Stimulated activated CD8-positive, alpha-beta memory T cell treated with anti-CD3 and anti-CD28 coated beads, Interleukin-2, amount 100 ng/mL, for 1 hour (primary cell): ENCODE measurements at places on chromosomes 6 and 20.

GRCh38 chr20:57260934-57261333 is 5.5 kb downstream of the BMP7 start:
- DNase-seq, result no peak

GRCh38 chr20:19658137-19658536 is 99.9 kb upstream of the RIN2 start:
- no peak for DNase-seq

GRCh38 chr6:127514773-127515227 is 4.3 kb downstream of the MTCL3 start:
- no peak for DNase-seq

GRCh38 chr6:152457949-152458624 is 179.1 kb downstream of the SYNE1 start:
- DNase-seq, result no peak

DNA sequence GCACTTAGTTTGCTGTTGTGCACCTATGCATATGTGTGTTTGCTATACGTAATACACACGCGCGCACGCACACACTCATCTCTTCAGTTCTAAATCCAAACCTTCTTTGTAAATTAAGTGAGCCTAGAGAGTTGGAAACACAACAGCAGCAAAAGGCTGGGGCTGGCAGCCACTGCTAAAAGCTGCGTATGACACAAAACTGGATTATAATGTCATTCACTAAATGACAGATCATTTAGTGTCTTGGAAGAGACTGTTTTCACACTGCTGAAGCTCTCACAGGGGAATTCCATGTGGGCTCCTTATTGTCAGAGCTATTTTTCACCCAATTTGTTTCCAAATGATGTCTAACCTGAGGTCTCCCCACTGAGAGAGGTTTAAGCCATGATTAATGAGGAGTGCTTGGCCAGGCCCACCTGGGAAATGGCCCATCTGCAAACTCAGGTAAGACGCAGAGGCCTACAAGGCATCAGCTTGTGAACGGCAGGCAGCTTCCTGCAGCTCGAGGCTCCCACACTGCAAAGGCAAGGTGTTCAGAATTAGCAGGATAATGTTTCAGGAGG is 94.2 kb downstream of the OLIG3 start:
- DNase-seq, result no peak

DNA sequence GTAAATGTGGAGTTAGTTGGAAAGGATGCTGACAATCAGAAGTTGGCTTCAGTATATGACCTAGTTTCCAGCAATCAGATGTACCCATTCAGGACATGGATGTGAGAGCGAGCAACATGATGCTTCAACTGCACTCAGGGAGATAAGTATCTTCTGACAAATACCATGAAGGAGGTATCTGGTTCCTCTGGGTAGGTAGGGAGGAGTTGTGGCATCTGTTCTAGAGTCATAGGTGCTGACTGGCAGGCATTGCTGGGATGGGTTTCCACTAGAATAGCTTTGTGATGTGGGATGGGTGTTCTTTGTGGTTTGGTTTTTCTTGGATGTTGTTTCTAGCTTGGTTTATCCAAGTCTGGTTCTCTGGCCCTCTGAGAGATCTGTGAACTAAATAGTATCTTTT is 3.9 kb upstream of the REV3L start:
- no peak for DNase-seq

DNA sequence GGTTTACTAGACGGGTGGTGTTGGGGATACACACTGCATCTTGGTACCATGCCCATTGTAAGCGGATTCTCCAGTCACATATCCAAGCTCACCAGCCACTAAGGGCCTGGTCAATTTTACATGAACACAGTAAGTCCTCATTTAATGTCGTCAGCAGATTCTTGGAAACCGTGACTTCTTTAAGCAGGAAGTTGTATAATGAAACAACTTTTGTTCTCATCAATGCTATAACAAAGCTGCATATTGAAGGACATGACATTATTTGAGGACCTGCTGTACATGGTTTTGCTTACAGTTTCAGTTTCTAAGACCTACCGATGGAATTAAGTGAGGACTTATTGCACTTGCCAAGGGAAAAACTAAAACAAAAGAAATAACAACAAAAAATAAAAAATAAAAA is 295.6 kb downstream of the SYNE1 start:
- DNase-seq, result no peak

- DNase-seq, result no peak
These were observed 65.2 kb downstream of the GTF2H5 start for GRCh38 chr6:158233214-158233795.

- no peak for DNase-seq
These were observed 324.2 kb downstream of the TPBG start for GRCh38 chr6:82687855-82688254.

DNA sequence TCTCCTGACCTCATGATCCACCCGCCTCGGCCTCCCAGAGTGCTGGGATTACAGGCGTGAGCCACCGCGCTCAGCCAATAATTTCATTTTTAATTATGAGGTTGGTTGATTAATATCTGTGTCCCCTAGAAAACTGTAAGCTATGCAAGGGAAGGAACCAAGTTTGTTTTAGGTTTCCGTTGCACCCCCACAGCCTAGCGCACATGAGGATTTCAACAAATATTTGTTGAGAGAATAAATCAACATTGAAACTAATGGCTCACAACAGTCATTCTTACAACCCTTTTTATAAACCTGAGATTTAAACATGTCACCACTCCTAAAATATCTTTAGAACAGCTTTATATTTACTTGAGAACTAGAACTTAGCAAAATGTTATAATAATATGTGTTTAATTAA is 114.0 kb upstream of the CARMIL1 start:
- no peak for DNase-seq

- no peak for DNase-seq
These were observed 125.8 kb upstream of the SRSF6 start for GRCh38 chr20:43331906-43332305.

DNA sequence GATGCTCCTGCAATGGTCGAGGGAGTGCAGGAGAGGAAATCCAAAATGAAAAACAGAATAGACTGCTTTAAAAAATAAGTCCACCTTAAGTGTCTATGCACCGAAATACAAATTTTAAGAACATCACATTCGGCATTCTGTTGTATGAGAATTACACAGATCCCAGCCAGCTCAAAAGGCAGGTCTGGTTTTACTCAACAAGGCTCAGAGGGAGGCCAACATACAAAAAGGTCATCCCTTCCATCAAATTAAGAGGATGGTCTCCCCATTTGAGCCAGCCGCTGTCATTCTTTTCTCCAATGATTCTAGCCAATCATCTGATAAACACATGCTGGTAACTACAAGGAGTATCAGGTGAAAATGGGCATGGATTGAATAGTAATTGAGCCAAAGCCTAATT is 7.9 kb downstream of the ATXN1 start:
- DNase-seq, result no peak

- no peak for DNase-seq
These were observed 452.0 kb downstream of the EPHA7 start for GRCh38 chr6:92967362-92967761.

DNA sequence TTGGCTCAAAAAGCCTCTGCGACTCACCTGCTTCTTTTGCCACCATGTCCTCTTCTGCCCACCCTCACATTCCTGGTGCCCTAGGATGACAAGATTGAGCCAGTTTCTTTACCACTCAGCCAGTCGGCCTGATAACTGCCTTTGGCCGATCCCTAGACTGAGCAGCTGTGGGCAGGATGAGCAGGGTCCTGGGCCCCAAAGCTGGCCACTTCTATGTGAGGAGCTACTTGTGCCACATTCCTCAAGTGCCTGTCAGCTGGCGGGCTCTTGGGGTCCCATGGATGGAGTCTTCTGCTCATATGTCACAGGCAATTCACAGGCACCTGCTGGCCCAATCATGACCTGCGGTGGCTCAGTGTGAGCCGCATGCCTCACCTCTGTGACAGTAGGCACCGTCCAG is 16.5 kb downstream of the DYNLRB1 start:
- DNase-seq, result no peak

DNA sequence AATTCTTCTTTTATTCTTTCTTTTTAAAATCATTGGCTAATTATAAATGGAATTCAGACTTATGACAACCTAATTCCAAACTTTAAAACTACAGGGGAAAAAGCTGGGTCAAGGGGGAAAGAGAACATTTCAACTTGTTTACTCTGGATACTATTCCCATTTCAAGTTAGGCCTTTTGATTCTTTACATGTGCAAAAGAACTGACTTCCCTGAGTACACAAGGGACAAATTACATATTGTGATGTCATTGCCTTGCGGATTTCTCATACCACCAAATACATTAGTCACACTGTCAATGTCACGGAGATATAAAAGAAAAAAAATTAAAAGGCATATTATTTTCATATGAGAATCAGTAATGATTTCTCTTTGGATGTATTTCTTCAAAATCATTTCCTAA is 96.5 kb upstream of the TBX18 start:
- DNase-seq, result no peak

GRCh38 chr20:64199395-64199794 is 35.1 kb downstream of the MYT1 start:
- DNase-seq, result no peak

DNA sequence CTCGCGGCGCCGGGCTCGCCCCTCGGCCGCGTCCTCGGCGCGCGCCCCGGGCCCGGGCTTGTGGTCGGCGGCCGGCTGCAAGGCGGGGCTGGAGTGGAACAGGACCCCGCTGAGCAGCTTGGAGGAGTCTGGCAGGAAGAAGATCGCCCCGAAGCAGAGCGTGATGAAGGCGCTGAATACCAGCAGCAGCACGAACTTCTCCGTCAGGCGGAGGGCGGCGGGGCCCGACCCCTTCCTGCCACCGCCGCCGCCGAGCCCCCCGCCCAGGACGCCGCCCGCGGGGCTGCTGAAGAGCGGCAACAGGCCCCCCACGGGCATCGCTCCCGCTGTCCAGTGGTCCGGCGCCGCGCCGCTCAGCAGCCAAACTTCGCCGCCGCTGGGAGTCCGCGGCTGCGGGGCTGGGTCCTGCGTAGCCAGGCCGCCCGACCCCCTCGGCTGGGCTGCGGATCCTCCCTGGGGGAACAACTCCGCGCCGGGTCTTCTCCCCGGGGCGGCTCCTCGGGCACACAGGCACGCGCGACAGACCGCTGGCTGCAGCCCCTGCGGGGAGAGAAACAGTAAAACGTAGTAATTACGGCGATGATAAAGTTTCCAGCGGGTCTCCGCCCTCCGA is 707 bp downstream of the MAN1A1 start:
- no peak for DNase-seq

DNA sequence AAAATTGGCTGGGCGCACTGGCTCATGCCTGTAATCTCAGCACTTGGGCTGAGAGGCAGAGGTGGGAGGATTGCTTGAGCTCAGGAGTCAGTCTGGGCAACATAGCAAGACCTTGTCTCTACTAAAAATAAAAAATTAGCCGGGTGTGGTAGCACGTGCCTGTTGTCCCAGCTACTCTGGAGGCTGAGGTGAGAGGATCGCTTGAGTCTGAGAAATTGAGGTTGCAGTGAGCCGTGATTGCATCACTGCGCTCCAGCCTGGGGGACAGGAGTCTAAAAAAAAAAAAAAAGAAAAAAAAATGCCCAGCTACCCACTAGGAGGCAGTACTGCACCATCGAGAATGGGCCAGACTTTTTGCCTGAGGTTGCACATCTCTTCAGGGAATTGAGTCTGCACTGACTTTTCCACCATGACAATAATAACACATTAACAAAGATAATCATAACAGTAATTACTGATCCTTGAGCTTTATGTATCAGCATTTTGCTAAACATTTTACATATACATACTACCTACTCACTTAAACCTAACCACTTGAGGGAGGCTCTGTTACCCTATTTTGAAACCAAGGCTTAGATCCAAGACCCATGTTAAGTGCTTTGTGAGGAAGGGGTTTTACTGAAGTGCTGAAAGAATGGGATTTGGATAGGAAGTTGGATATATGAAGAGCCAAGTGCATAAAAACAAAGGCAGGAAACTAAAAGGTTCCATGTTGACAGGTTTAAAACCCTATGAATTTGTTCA is 21.0 kb downstream of the SRSF3 start:
- DNase-seq, result no peak

DNA sequence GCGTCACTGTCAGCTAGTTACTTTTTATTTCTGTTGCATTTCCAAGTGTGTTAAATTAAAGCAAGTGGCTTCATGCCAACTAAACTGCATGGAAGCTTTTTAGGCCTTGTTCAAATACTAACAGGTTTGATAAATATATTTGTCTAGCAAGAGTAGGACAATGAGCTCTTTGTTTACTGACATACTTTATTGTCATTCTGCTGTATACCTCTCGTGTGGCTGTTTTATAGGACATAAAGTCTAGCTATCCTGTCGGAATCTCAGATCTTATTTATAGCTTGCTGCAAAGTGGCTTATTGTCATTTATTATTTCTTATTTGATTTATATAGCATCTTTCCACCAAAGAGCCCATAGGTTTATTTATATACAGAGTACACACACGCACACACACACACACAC is 711.1 kb downstream of the KIF16B start:
- no peak for DNase-seq

- DNase-seq, result no peak
These were observed 86.1 kb upstream of the CD83 start for GRCh38 chr6:14031516-14031915.

GRCh38 chr6:153160221-153160620 is 29.1 kb upstream of the RGS17 start:
- DNase-seq, result no peak

DNA sequence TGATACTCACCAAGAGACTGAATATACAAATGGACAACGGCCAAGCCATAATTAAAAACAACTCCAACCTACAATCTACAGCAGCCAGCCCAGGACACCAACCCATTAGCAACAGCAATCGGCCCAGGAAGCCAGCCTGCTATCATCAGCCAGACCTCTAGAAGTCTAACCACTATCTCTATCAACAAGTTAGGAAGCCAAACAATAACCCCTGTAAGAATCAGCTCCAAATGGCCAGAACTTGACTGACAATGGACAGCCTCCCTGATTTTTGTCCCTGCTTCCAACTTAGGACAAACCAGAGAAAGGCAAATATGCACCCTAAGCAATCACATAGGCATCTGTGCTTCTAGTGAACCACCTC is 511.8 kb upstream of the JARID2 start:
- no peak for DNase-seq

DNA sequence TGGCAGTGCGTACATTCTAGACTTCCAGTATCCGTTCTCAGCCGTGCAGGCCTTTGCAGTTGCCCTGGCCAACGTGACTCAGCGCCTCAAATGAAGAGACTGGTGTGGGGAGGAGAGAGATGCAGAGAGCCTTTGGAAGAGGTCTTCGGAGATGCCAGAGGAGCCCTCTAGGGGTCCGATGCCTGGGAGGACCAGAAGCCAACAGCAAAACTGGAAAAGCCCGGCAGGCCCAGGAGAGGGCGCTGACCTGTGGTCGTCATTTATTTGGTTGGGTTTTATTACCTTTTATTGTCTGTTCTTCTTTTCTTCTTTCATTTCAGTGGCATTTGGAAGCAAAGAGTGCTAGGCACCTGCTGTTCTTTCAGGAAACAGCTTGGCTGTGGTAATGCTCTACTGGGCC is 53.3 kb upstream of the TMEM181 start:
- DNase-seq, result no peak

- DNase-seq, result no peak
These were observed 73.0 kb downstream of the RNGTT start for GRCh38 chr6:88890394-88890793.

DNA sequence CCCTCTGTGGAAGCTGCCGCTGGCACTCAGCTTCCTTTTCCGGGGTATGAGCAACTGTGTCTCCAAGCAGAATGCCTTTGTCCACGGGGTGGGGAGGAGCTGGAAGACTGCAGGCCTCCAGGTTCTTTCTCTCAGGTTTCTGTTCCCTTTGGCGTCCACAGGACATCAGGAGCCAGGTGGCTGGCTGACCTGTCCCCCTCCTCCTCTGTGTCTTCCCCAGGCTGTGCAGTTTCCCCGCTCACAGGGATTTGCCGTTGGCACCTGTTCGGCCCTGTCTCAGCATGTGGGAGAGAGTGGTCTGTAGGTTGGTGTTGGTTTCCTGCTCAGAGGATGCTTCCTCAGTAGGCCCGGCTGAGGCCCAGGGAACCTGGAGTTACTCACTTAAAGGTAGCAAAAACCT is 43.5 kb downstream of the CDS2 start:
- no peak for DNase-seq
